Stimulated activated CD4-positive, alpha-beta T cell treated with anti-CD3 and anti-CD28 coated beads, Interleukin-1b, Interleukin-23, amount 100 ng/mL, for 4 hours (primary cell): ENCODE measurements at places on chromosomes 7 and 10.

DNA sequence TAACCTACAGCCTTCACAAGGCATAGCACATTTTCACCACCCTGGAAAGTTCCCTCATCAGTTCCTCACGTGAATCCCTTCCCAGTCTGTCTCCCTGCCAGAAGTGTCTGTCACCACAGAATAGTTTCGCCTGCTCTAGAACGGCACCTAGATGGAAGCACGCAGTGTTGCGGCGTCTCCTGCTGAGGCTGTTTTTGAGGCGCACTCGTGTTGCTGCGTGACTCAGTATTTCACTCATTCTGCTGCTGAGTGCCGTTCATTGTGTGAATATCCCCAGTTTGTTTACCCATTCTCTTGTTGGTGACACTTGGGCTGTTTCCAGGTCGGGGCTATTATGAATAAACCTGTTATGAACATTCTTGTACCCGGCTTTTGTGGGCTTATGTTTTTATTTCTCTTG lies 12.8 kb downstream of the NOS3 start:
- no peak for DNase-seq

DNA sequence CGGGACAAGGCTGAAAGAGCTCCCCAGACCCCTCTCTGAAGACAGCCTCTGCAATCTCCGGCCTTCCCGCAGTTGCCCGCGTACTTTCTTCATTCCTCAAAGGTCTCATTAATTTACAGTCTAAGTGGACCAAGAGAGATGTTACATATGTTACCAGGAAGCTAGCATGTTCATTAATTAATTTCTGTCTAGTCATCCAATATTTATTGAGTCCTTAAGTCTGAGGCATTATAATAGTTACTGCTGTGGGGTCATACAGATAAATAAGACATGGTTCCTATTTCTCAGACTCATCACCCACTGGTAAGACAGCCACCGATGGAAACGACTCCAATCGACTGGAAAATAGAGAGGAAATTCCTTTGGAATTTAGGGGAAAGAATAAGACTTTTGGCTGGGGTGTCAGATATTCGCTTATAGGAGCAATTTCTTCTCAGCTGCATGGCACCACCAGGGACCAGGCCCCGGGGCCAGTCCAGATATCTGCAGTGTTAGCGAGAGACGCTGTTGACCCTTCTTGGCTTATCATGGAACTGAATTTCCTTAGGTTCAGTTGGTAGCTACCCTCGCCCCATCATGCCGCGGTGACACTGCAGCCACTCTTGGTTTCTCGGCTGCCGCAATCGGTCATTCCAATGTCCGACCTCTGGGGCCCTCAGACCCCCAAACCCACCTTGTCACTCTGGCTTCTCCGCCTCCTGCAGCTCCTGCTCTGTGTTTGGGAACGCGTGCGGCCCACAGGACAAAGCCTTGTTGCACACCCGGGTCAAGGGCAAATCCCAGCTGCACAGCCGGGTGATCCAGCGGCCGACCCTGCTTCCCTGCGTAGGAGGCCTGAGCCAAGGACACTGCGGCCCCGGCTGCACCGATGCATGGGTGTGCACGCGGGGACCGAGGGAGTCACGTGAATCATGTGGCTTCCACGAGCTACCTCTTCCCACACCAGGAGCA lies 383.2 kb downstream of the DNAJB6 start:
- DNase-seq, result no peak

DNA sequence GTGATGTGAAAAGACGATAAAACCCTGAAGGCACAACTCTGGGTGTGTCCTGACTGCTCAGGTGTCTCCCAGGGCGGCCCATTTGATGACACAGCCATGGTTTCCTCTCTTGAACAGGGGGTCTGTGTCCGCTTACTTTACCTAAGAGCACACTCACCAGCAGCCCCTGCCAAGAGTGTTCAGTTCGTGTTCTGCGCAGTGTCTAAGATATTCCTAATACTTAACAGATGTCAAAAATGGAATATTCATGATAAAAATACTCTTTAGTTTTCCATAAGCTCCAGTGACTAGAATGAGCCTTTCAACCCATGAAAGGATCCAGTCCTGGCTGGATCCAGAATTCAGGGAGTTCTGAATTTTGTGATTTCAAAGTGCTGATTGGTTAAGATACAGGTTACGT lies 492.4 kb downstream of the TNS3 start:
- no peak for DNase-seq

DNA sequence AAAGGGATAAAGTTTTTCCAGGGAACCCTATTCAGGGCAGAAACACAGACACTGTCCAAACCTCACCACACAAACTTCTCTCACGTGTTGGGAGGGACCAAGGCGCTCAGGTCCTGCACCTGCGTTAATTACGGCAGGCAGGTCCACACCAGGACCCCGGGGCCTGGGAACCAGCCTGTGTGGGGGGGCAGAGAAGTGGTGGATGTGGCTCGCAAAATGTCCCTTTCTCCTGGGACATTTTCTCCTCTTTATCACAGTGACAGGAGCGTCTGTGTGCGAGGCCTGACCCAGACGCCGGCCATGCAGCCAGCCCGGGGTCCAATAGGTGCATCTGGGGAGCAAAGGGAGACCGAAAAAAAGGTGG lies 73.4 kb upstream of the ZNF722 start:
- no peak for DNase-seq

GRCh38 chr10:11036424-11037011 lies 18.8 kb downstream of the CELF2 start:
- DNase-seq, result no peak

- DNase-seq, result no peak
Measured at GRCh38 chr7:130649004-130649790, 19.4 kb downstream of the COPG2 start.

DNA sequence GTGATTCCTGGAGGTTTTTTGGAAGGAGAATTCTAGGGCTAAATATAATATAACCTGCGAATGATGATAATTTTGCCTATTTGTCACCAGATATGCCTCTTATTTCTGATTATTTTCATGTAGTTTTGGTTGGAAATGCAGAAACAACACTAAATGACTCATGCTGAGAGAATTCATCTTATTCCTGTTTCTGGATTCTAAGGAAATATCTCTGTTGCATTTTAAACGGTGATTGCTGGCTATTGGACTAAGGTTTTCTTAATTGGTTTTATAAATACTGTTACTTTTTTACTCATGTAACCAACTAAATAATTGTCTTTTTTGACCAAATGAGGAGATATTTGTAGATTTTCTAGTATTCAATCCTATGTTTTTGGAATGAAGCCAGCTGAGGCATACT lies 204.9 kb upstream of the NPSR1 start:
- no peak for DNase-seq

DNA sequence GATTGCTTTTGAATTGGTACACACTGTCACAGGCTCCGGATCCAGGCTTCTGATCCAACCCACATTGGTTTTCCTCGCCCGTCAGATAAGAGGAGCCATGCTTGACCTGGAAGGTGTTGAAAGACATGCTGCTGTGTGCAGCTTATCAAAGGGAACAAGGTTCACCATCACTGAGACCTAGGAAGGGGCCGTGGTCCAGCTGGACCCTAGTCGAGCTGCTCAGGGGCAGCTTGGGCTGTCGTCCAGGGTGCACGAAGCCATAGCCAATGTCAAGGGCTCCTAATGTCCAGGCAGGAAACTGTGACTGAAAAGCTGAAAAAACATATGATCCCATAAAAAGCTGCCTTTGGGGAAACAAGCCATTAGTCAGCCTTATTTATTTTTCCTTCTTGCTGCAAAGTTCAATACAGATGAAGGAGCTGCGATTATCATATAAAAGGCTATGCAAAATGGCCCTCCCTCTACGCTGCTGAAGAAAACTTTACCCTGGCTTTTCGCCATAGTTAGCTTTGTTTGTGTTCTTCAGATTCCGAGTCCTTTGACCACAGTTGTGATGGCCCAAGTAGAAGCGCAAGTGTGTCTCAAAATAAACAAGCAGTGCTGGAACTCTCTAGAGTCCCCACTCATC lies 118.0 kb downstream of the CREB5 start:
- no peak for DNase-seq

DNA sequence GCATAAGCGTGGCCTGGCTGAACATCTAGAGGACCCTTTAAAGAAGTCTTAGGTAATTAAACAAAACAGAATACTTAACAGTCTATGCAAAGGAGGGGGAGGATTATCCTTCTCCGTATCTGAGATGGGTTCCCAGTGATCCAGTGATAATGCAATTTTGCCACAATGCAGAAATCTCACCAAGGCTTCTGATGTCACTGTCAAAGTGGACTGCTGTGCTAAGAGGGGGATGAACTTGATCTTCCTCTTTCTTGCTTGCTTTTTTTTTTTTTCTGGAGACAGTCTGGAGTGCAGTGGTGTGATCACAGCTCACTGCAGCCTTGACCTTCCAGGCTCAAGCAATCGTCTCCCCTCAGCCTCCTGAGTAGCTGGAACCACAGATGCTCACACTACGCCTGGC lies 30.8 kb downstream of the GATA3 start:
- DNase-seq, result no peak

GRCh38 chr7:69739931-69740431 lies 141.7 kb downstream of the AUTS2 start:
- DNase-seq, result no peak

- DNase-seq, result no peak
Measured at GRCh38 chr10:5442065-5442989, 30.0 kb downstream of the NET1 start.

DNA sequence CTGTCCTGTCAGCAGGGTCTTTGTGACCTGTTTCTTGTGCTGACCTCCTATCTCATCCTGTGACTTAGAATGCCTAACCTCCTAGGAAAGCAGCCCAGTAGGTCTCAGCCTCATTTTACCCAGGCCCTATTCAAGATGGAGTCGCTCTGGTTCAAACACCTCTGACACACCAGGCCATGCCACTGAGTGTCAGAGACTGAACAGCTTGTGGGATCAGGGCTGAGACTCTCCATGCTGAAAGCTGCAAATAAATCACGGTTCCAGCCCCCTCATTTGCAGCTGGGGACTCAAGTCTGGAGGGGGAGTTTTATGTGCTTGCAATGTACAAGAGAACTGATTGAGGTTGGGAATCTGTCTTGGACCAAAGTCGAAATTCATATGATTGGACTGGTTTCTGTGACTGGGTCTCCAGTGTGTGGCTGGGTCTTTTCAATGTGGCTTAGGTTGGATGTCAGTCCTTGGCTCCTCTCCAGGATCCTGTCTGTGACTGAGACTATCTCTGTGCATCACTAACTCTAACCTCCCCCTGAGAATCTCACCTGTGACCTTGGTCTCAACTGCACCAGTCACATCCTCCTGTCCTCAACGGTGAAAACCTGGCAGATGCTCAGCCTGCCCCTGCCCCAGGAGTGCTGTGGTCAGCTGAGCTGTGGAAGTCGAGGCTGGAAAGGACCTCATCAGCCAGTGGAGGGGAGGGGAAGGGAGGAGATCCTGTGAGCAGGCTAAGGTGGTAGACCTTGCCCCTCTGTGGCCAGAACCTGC lies 11.7 kb downstream of the PRF1 start:
- DNase-seq, result no peak

GRCh38 chr7:156545979-156546378 lies 94.6 kb upstream of the RNF32 start:
- DNase-seq, result no peak

DNA sequence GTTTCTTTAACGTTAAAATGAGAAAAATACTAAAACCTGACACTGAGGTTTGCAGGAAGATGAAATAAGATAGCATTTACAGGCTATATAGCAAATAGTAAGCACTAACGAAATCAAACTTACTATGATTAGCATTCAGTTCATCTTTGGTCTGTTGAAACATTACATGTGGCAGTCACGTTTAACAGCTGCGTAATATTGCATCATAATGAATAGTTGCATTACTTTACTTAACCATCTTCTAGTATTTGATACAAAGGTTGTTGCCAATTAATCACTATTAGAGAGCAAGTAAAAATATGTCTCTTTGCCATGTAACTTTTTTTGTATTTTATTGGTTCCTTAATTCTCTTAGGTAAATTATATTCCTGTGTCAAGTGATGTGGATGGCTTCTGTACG lies 131.8 kb upstream of the GHITM start:
- DNase-seq, result no peak

GRCh38 chr7:131681961-131682360 lies 125.5 kb upstream of the PODXL start:
- DNase-seq, result no peak

DNA sequence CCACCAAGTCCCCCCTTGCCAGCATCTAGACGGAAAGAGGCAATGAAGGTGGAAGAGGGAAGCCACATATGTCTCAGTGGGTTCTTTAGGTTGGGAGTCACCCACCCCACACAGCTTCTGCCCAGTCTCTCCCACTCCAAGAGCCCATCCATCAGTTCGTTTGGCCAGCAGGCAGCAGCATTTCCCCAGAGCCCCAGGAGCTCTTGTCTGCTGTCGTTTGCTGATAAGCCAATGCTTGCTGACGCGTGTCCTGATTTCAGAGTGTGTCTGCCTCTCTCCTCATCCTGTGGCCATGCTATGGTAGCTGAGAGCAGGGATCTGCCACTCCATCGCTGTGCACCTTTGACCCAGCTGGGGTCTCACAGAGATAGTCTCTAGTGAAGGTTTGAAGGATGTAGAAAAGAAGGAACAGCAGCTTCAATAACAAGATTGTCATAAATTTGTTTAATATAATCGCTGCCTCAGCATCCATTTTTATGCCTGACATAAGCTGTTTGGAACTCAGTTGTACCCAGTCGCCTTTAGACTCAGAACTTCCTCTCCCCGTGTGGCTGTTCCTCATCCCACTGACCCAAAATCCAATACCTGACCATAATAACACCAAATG lies 39.4 kb upstream of the GDF10 start:
- no peak for DNase-seq

- DNase-seq, result no peak
Measured at GRCh38 chr10:43872644-43873043, 224.0 kb upstream of the ZNF32 start.

DNA sequence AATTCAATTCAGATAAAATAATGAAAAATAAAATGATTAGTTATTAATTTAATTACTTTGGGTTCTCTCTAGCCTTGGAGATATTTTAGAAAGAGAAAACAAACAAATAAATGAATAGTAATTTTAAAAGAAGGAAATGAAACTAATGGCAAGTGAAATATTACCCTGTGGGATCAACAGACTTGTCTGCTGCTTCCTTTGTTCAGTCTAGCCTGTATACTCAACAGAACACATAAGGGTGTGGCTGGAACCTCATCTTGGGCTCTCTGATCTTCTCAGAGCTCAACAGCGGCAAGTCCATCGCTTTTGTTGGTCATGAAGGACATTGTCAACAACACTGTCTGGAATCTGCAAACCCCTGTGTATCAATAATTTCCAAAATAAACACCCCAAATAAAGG lies 904.9 kb downstream of the IPMK start:
- DNase-seq, result no peak

- DNase-seq, result no peak
Measured at GRCh38 chr10:6563075-6563474, 17.0 kb downstream of the PRKCQ start.

- DNase-seq, result no peak
Measured at GRCh38 chr7:72539702-72540101, 127.6 kb upstream of the CALN1 start.

- no peak for DNase-seq
Measured at GRCh38 chr7:44072364-44073231, 7.2 kb upstream of the PGAM2 start.

- no peak for DNase-seq
Measured at GRCh38 chr7:128886391-128887168, 23.9 kb downstream of the ATP6V1F start.

- no peak for DNase-seq
Measured at GRCh38 chr10:125084191-125084613, 76.2 kb downstream of the CTBP2 start.

- DNase-seq, result no peak
Measured at GRCh38 chr7:40717242-40717641, 582.4 kb downstream of the SUGCT start.

- no peak for DNase-seq
Measured at GRCh38 chr7:27434756-27435400, 192.3 kb downstream of the EVX1 start.
